DND-41 (cell line): ENCODE measurements at places on chromosomes 11 and 22.

DNA sequence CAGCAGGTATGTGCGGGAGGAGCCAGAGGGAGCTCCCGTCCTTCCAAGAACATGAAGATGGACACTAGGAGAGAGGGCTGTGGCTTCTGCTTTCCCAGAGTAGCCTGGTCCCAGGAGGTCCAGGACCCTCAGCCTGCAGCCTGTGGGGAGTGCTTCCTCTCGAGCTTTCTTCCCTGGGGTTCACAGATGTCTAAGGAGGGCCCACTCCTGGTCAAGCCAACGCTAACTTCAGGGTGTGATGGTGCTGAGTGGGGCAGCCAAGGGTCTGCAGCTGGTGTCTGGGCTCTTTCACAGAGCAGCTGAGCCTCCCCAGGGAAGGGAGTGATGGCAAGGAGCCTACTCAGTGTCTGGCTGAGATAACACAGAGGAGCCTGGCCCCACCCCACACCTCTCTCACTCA lies 3.3 kb downstream of the POU2F3 start:
- DNase-seq = no peak
- peaks cover 14% of the 10 kb centered on the region for H3K27me3 ChIP-seq
- H3K27ac ChIP-seq = no peak overlapping the region

- no peak overlapping the region for H3K4me3 ChIP-seq
- no peak overlapping the region for H3K27ac ChIP-seq
- H3K36me3 ChIP-seq = no peaks in the 10 kb centered on the region
- DNase-seq = no peak
- no peaks in the 10 kb centered on the region for H3K4me1 ChIP-seq
- H3K27me3 ChIP-seq = no peaks in the 10 kb centered on the region
Measured at GRCh38 chr22:18056807-18057474, 20.8 kb upstream of the PEX26 start.

DNA sequence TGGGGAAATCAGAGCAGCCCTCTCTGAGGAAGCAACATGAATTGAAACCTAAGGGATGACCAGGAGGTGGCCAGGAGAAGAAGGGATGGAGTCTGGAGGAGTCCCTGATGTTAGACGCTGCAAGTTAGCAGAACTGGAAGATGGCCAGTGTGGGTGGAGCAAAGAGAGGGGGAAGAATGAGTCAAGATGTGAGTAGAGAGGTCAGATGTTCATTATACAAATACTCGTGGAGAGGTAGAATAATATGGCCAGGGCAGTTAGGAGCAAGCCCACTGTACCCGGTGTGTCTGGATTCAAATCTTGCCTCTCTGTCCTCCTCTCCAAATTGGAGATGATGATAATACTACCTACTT lies 242.0 kb downstream of the TENM4 start:
- no peak overlapping the region for H3K4me3 ChIP-seq
- no peaks in the 10 kb centered on the region for H3K36me3 ChIP-seq
- no peak for DNase-seq
- peaks cover 3% of the 10 kb centered on the region for H3K27me3 ChIP-seq
- no peaks in the 10 kb centered on the region for H3K4me1 ChIP-seq
- no peak overlapping the region for H3K27ac ChIP-seq

DNA sequence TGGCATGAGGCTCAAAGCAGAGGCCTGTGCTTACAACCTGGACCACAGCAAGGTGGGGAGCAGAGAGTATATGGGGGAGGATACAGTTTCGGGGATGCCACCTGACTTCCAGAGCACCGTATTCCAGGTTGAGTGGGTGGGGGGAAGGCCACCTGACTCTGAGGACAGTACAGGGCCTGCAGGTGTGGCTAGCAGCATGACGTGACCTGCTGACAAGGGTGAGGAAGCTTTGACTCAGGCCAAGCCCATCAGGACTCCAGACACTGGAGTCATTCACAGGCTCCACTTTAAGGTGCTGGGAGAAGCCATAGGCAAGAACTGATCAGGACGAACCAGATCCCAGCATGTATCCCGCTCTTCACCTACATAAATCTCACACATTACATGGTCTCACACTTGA lies 34.6 kb upstream of the CRTAM start:
- DNase-seq = no peak
- no peak overlapping the region for H3K4me3 ChIP-seq
- peak overlapping the region; percentile 45; the same call in 1 of the 2 replicates for H3K27ac ChIP-seq
- peaks cover 83% of the 10 kb centered on the region for H3K36me3 ChIP-seq
- H3K4me1 ChIP-seq = no peaks in the 10 kb centered on the region

GRCh38 chr11:123000721-123001120 lies 19.1 kb upstream of the BSX start:
- H3K36me3 ChIP-seq = no peaks in the 10 kb centered on the region
- H3K4me3 ChIP-seq = no peak overlapping the region
- H3K4me1 ChIP-seq = no peaks in the 10 kb centered on the region
- no peak for DNase-seq
- H3K27ac ChIP-seq = no peak overlapping the region
- no peaks in the 10 kb centered on the region for H3K27me3 ChIP-seq

- H3K4me3 ChIP-seq = no peak overlapping the region
- no peaks in the 10 kb centered on the region for H3K4me1 ChIP-seq
- H3K27me3 ChIP-seq = no peaks in the 10 kb centered on the region
- H3K36me3 ChIP-seq = no peaks in the 10 kb centered on the region
- H3K27ac ChIP-seq = no peak overlapping the region
Measured at GRCh38 chr11:92264350-92264749, 39.7 kb downstream of the FAT3 start.
